Activated naive CD8-positive, alpha-beta T cell treated with anti-CD3 and anti-CD28 coated beads for 36 hours (primary cell): ENCODE measurements at places on chromosomes 6 and 20. TPM values are rescaled to one million over a fixed set of nuclear protein-coding genes. Genes with fewer than 3 reads are reported as not detected.

DNA sequence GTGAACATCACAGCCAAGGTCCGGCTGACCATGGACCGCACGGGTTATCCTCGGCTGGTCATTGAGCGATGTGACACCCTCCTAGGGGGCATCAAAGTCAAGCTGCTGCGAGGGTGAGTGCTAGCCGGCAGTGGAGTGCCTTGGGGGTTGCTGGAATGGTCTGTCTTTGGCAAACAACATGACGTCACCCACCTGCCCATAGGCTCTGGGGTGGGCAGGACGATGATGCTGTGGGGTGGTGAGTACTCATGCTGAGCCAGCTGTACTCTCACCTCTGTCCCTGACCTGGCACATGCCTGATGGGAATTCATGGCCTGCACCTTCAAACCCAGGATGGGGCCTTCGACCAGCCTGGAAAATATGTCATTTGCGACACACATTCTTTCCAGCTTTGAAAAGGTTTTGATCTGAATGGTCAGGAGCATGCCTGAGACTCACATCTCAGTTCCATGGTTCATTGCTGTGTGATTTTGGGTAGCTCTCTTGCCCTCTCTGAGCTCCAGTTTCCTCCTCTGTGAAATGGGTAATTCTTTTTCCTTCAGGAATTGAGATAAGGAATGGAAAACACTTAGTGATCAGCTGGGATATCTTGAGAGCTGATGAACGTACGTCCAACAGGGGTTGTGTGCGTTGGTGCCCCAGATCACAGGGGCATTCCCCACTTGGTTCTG lies 6.7 kb downstream of the BPIFB4 start:
- no peak for DNase-seq

DNA sequence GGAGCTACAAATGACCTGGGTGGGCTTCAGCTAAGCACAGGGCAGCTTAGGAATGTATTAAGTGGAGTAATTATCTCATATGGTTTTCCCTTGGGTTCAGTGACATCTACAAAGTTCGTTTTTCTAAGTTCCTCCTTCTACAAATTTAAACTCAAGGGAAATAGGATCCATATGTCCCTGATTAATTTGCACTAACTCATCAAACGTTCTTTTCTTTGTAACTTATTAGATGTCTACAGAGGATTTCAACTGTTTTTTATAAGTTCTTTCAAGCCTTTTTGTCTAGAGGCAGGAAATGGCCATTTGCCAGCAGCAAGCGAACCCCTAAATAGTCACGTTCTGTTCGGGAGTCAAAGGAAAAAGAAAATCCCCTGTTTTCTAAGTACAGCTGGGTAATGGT lies 1060.3 kb downstream of the KIF16B start:
- DNase-seq: no peak

- DNase-seq: no peak
These were observed 75.1 kb upstream of the ATXN1 start for GRCh38 chr6:16836144-16836981.

DNA sequence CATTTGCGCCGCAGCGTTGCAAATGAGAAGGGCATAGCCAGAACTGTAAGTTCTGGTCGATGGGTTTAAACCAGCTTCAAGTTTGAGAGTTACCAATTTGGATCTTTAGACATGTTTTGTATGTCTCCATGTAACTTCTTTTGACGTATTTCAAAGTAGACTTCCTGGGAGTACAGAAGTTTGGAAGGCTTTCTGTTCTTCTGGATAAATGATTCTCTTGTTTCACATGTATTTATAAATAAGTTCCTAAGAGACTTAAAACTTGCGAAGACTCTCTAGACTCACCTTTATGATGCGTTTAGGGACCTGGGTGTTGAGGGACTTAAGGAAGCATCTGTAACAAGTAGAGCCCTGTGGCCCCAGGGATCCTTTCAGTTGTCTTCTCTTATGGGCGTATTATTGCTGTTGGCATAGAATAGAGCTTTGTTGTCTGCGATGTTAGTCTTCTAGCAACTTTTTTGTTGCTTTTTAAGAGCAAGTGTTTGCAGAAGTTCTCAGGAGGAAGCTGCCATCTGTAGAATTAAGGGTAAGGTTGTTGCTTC lies 1.3 kb downstream of the CDYL start:
- no peak for DNase-seq

DNA sequence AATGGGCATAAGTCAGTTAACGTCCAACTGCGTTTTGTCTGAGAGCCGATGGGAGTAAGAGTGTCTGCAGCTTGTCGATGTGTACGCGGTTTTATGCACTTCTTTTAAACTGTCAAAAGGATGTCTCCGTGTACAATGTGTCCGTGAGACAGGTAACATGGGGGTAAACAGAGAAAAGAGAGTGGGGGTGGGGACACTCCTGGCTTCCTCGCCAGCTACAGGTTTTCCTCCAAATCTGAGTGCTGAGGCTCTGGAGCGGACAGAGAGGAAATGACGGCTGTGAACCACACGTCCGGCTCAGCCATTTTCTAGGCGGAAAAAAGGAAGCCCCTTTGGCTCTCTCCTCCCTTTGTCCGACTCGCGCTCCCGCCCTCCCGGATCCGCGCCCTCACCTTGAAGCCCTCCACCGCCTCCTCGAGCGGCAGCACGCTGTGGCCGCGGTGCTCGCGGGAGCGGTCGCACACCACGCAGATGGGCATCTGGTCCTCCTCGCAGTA lies 916 bp downstream of the TRIM27 start:
- DNase-seq: peak; percentile 53

C20orf96 gene
- 7.8 TPM for total RNA-seq

DNA sequence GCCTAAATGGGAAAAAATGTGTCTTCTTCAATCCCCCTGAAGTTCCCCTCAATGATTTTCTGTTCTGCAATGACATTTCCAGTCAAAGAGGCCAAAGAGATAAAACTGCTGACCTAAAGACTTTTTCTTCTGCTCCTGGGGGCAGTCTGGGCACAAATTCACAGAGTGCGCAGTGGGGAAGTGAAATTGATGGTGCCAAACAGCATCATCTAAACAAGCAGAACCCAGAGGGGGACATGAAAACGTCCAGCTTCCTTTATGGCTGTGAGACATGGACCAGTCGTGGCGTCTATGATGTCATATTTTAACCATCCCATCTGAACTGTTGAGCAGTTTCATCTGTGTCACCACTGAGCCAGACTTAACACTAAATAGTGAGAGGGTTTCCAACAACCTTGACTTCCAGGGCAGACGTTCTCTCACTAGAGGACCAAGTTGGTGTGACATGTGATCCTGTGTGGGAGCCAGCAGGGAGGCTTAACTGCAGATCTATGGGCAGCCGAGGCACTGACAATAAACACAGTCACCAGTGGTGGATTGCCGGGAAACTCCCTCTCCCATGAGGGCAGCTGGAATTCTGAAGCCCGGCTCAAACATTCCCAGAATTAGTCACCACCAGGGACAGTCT lies 12.4 kb downstream of the SCML4 start:
- DNase-seq: no peak

DNA sequence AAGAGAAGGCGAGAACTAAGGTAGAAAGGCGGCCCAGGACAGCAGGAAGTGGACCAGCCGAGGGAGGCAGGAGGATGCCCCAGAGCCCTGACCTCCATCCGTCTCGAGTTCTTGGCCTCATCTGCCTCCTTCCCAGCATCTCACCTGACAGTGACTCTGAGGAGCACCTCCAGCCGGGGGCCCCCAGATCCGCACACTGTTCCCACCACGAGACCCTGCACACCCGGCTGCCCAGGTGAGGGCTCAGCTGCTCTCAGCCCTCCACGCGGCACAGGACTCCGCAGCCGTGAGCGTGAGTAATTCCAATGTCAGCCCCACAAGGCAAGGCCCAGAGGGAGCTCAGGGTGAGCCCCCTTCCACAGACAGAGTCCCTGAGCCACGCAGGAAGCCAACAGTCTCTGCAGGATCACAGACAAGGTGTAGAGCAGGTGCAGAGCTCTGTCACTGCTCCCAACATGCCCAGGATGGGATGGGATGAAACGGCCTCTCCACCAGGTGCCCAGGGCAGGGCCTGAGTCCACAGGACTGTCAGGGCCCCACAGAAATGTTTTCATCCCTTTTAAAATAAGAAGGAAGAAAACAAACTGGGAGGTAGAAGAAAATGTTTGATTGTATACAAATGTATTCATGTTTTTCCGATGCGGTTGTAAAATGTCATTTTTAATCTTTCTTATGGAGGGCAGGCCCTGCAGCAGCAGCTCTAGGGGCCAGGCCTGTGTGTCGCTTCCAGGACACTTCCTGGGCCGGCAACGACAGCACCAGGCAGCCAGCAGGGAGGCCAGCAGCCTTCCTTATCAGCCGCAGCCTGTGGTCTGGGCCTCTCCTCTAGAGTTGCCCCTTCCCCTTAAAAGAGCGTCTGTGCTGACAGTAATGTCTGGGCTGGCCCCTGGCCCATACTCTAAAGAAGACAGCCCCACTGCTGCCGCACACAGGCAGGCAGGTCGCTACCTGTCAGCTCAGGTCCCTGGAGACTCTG lies 66.9 kb downstream of the DLL1 start:
- no peak for DNase-seq

GRCh38 chr6:90764001-90764400 lies 177.1 kb upstream of the MAP3K7 start:
- DNase-seq: no peak

DNA sequence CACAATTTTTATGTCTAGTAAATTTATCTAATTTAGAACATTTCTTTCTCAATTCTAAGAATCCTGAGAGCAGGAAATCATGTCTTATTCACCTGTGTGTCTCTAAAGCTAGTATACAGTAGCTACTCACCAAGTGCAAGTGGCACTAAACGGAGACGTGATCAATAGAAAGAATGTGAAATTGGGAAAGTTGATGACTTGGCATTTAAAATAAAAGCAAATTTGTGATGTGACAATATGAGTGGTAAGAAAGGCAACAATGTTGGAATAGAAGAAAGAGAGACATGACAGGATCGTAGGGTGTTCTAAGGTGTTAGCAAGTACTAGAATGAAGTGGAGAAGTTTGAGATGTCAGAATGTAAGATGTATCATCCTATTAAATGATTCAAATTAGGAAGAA lies 725.9 kb downstream of the BCKDHB start:
- no peak for DNase-seq

DNA sequence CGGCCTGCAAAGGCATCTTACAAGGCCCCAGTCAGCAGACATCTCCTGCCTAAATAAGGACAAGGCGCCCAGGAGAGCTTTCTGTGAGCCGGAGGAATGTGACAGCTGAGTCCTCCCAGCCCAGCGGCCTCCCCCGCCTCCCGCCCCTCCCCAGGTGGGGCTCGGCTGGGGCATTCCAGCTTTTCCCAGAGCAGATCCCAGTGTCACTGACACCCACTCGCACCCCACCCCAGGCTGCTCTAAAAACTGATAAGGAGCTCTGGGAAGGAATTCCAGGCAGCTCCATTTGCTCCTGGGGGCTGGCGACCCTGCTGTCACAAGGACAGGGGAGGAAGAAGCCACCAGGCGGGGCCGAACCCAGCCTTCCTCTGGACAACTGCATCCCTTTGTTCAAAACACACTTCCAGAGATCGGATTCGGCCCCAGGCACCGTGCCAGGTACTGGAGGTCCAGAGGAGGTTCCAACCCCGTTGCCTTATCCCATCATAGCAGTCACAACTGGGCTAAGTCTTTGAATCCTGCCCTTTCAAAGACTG lies 49.7 kb downstream of the JPH2 start:
- DNase-seq: no peak

GRCh38 chr20:54681869-54682268 lies 206.5 kb downstream of the DOK5 start:
- DNase-seq: no peak

- DNase-seq: no peak
These were observed 23.2 kb upstream of the STX11 start for GRCh38 chr6:144127097-144127496.

HTR1E gene
- not detected for total RNA-seq

DNA sequence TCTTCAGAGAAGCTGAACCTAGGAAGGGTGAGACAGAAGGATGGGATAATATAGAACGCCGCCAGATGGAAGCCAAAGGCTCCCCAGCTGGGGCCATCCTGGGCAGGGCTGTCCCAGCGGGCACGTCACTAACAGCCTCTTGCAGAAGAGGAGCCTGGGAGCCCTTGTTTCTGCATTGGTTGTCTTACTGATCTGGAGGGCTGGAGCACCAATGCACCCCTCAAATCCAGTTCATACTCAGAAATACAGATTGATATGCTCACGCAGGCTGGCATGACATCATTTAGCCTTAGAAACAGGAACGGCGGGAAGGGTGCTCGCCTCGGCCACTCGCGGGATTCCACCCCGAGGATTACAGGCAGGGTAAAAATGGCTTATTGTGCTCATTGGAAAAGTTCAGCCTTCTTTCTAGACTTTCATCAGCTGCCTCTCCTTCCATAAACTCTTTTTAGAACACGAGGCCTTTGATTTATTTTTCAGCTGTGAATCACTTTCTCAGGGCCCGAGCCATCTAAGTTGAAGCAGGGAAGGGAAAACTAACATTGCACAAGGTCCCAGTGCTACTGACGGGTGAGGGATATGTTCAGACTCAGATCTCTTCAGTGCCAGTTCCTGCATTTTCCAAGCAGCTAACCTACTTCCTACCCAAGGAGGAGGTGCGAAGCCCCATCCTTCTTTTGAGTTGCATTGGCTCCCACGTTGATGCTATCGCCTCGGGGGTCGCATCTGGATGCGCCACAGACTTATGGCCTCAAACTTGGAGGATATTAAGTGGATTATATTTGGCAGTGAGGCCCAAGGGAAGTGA lies 82.3 kb downstream of the GMPR start:
- DNase-seq: no peak

- no peak for DNase-seq
These were observed 36.2 kb downstream of the RIOK1 start for GRCh38 chr6:7425808-7426190.

GRCh38 chr20:53157443-53158408 lies 185.6 kb downstream of the TSHZ2 start:
- peak; percentile 24 for DNase-seq

HLA-DMB gene
- total RNA-seq: 4.6 TPM

- no peak for DNase-seq
These were observed 244.2 kb downstream of the RFPL4B start for GRCh38 chr6:112591329-112591728.

GABRR1 gene
- not detected for total RNA-seq

DNA sequence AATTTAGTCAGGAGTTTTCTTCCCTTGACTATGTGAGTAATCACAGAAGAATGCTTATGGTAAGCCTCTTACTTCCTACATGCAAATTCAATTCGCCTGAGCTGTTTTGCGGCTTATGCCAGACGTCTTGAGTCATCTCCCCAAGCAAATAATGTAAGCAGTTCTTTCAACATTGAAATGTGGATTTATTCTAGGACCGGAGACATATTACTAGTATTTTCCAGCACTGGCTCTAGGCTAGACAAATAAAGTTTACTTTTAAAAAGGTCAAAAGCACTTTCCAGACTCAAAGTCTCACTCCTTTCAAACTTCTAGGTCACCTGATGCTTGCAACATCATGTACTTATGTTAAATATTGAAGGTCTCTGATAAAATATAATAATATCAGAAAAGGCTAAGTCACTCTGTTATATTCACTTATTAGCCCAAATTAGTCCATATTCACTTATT lies 38.1 kb upstream of the NOX3 start:
- DNase-seq: no peak

- DNase-seq: peak; percentile 13
These were observed 208.3 kb downstream of the PTPRK start for GRCh38 chr6:128311944-128312570.

SLC17A3 gene
- not detected for total RNA-seq

DNA sequence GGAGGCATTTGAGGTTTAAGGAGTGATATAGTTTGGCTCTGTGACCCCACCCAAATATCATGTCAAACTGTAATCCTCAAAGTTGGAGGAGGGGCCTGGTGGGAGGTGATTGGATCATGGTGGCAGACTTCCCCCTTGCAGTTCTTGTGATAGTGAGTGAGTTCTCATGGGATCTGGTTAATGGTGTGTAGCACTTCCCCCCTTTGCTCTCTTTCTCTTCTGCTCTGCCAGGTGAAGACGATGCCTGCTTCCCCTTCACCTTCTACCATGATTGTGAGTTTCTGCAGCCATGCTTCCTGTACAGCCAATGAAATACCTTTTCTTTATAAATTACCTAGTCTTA lies 1.7 kb upstream of the HDDC2 start:
- DNase-seq: no peak

LIN28B gene
- total RNA-seq: not detected
